ENCODE measurements at places on chromosomes 7 and 10.

- no peak for DNase-seq
Measured at GRCh38 chr7:123763191-123763661, 14.4 kb upstream of the WASL start.

- no peak for DNase-seq
Measured at GRCh38 chr7:135189221-135189662, 18.7 kb upstream of the CYREN start.

DNA sequence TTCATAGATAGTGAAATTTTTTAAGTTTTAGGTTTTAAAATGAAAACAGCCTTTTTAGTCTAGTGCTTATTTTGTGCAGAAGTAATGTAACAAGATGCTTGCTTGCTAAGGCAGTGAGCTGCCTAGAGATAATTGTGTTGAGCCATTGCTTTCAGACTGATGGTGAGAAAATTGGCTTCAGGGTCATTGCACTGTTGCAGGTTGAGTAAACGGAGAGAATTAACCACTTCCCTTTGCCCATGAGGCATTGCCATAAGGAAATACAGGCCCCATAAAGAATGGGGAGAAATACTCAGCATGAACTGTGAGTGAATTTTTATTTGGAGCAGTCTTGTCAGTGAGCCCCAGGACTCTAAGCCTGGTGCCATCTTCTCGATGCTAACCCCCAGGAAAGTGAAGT, 140.5 kb downstream of the LRRC4 start:
- no peak for DNase-seq

- no peak for DNase-seq
Measured at GRCh38 chr10:77293773-77294172, 343.8 kb downstream of the KCNMA1 start.

DNA sequence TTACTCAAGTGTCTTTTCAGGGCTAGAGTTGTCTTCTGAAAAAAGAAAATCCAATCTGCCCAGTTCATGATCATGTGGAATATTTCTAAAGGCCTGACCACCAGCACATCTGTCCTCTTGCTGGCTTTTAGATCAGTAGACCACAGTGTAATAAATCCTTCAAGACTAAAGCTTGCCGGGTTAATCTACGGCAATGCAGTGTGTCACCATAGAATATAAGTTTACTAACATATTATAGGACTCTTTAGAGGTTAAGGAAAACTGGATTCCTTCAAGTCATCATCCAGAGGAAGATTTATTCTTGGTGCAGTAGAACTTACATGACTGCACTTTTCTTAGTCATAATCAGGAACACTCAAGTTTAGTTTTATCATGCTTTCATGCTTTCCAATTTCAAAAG, 349.5 kb downstream of the SEMA3D start:
- no peak for DNase-seq

DNA sequence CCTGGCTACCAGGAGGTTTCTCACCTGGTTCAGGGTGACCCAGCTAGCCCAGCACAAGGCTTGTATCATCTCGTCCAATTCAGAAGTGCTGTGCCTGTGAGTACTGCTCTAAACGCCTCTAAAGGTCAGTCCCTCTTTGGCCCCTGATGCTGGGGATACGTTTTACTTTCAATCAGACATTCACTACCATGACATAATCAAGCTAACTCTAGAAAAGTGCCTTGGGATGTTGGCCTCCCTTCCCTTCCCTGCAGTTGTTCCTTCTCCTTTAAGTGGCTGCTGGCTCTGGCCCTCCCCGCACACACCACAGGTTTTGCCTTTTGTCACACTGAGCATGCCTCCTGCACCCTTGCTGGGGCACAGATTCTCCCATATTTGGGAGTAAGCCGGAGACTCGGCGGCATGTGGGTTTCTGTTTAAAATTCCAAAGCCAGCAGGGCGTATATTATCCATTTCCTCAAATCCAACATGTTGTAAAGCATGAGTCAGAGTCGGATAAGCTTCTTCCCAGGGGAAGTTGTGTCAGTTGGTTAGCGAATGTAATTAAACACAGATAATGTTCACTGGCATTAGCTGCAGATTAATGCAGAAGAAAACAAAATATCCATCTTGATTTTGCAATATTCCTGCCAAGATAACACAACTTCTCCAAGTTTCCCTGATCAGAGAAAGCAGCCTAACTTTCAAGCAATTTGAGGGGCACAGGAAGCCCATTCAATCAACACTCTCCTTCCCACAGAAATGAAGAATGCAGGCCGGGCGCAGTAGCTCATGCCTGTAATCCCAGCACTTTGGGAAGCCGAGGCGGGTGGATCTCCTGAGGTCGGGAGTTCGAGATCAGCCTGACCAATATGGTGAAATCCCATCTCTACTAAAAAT, 31.8 kb upstream of the VCL start:
- DNase-seq, result no peak

GRCh38 chr7:64642875-64643274, 23.1 kb upstream of the ZNF107 start:
- DNase-seq, result no peak

DNA sequence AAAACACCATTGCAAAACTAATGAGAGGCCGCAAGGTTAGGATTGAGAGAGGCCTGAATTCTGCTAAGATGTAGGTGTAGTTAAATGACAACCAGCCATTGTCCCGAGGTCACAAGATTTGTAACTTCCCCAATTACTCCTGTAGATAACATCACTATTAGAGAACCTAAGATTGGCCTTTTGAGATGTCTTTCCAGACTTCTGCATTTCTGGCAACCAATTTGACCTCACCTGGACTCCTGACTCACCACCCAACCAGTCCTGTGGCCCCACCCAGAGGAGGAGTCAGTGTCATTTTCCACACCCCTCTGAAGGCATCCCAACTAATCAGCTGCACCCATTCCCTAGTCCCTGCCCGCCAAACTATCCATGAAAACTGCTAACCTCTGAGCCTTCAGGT, 115.7 kb downstream of the PRKAG2 start:
- no peak for DNase-seq

- DNase-seq, result no peak
Measured at GRCh38 chr10:96463562-96463961, 50.2 kb downstream of the TLL2 start.

DNA sequence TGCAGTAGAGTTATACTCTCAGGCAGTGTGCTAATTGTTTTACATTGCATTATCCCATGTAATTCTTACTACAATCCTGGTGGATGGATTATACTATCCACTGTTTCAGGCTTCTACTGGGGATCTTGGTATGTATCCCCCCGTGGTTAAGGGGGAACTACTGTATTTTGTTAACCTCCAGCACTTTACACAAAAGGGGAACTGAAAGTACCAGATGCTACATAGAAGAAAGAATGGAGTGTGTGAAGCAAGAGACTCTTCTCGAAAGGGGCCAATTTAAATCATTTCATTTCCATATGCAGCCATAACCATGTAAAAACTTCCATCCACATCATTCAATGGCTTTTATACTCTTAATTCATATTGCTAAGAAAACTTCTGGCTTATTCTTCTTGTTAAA, 69.4 kb downstream of the C1GALT1 start:
- DNase-seq, result no peak

DNA sequence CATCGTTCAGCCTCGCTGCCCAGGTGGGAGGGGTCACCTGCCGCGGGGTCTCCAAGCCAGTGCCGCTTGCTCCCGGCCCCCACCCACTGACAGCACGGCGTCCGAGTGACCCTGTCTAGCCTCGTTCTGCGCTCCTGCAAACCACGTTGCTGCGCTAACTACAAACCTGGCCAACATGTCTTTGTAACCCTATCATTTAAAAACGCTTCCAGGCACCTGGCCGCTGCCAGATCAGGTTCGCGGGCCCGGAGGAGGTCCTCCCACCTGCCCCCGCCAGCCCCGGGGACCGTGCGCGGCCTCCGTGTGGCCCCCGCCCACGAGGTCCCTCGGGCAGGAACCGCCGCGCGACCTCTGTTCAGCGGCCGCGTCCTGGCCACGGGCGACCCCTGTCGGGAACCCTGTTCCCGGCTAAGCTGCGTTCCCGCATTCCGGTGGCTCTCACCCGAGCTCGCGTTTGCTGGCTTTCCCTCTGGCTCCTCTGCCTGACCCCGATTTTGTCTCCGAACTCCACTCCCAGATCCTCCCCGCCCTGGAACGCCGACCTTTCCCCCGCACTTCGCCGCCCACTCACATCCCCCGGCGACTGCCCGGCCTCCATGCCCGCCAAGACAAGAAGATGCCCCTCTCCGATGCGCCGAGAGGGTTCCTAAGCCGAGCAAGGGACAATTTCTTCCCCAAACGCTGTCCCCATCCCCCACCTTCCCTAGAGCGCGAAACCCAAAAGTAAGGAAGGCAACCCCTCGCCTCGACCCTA, 2.4 kb downstream of the SFMBT2 start:
- peak; percentile 60 for DNase-seq

GRCh38 chr7:1676550-1677078, 6.5 kb downstream of the ELFN1 start:
- DNase-seq, result no peak

GRCh38 chr7:87083865-87084519, 24.5 kb upstream of the ELAPOR2 start:
- DNase-seq, result no peak

DNA sequence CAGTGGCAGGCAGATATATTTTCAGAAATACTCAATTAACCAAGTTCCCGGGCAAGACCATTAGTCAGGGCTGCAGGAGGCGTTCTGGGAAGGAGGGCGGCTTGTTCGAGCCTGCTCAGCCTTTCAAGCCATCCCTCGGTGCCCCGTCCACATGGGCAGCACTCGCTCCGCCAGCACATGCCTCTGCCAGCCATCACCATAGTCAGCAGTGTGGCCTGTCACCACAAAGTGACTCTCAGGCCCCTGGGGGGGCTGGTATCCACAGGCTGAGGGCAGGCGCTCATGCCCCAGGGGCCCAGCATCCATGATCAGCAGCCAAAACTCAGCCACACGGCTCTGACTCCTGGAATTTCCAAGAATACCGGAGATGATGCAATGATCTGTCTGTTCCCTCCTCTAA, 81.9 kb downstream of the CHST15 start:
- no peak for DNase-seq

DNA sequence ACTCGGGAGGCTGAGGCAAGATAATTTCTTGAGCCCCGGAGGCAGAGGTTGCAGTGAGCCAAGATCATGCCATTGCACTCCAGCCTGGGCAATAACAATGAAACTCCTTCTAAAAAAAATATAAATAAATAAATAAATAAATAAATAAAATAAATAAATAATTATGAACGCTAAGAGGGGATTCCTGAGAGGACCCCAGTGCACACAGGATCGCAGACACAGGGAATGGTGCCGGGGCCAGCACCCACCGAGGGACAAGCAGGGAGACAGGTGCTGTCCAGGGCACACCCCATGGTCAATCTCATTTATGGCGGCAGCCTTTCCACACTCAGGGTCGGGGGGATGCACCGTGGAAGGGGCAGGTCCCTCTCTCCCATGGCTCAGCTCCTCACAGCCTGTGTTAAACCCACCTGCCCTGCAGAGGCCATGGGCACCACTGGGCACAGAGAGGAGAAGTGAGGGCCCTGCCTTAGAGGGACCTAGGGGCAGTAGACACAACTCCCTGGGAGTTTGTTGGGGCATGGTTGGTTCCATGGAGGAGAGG, 2.2 kb upstream of the RAMP3 start:
- no peak for DNase-seq

GRCh38 chr10:30999070-30999712, 32.5 kb downstream of the ZNF438 start:
- DNase-seq, result no peak

- DNase-seq, result no peak
Measured at GRCh38 chr7:28104041-28104541, 76.5 kb downstream of the JAZF1 start.

DNA sequence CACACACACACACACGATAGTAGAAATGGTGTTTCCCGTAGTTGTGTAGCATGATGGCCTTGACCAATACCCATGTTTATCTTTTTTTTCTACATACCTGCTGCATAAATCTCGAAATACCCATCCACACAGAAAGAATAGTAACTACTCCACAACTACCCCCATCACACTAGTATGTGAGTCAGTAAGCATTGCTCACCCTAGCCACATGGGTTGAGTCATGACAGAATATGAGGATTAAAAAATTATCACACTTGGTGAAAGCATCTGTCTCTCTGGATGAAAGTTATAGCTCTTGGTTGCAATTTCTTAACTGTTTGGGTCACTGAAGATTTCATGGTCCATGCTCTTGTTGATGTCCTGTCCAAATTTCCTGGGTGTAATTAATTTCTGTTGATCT, 103.4 kb upstream of the MDFIC start:
- no peak for DNase-seq

- DNase-seq, result no peak
Measured at GRCh38 chr10:124124123-124124768, 30.8 kb upstream of the CHST15 start.

- peak; percentile 59 for DNase-seq
Measured at GRCh38 chr7:142784716-142785115, 13.9 kb downstream of the PRSS2 start.

GRCh38 chr7:79823246-79823951, 311.2 kb upstream of the GNAI1 start:
- DNase-seq, result no peak

DNA sequence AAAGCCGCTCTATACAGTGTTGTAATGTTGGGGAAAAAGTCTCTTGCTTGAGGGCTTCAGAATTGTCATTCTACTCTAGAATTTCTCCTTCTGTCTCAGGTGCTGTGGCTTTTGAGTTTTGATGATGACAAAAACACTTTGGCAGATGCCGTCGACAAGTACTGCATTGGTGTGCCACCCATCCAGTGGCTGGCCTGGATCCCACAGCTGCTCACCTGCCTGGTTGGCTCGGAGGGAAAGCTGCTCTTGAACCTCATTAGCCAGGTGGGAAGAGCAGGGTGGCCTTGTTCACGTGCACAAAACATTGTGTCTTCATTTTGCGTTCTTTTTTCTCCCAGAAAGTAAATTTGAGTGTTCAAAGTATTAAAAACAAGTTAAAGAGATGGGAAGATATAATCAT, 112.0 kb downstream of the TRRAP start:
- no peak for DNase-seq

GRCh38 chr10:70652761-70653657, 19.3 kb upstream of the ADAMTS14 start:
- DNase-seq, result no peak

DNA sequence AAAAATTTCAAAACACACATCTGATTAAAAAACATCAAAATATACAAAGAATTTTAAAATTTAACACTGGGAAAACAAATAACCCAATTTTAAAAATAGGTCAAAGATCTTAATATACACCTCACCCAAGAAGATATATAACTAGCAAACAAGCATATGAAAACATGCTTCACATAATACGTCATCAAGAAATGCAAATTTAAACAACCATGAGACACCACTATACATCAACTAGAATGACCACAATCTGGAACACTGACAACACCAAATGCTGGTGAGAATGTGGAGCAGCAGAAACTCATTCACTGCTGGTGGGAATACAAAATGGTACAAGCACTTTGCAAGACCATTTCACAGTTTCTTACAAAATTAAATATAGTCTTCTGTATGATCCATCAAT, 498.4 kb downstream of the IPMK start:
- no peak for DNase-seq

DNA sequence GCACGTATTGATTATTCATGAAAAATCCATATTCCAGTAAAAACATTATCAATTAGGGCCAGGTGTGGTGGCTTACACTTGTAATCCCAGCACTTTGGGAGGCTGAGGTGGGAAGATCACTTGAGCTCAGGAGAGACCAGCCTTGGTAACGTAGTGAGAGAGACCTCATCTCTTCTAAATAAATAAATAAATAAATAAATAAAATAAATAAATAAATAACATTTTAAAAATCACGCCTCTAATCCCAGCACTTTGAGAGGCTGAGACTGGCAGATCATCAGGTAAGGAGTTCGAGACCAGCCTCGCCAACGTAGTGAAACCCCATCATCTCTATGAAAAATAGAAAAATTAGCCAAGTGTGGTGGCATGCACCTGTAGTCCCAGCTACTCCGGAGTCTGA, 32.1 kb downstream of the NRBF2 start:
- DNase-seq, result no peak
